Progenitor cell of endocrine pancreas (in vitro differentiated cells): ENCODE measurements at places on chromosomes 6 and 20. TPM values are rescaled to one million over a fixed set of nuclear protein-coding genes. Genes with fewer than 3 reads are reported as not detected.

The MYH7B gene
- total RNA-seq, result 0.98 and 1.2 TPM in 2 replicates

The RRAGD gene
- 8.0 and 11.4 TPM in 2 replicates for total RNA-seq

The HLA-DQB1 gene
- total RNA-seq, result 6.1 TPM in 2 replicates

The FRS3 gene
- total RNA-seq, result 6.3 and 7.6 TPM in 2 replicates

The ATXN1 gene
- total RNA-seq, result 35.8 and 37.5 TPM in 2 replicates

The F13A1 gene
- total RNA-seq, result 0.24 and 0.31 TPM in 2 replicates

The DAAM2 gene
- total RNA-seq, result 6.3 and 6.6 TPM in 2 replicates

The MAFB gene
- 5.9 and 6.1 TPM in 2 replicates for total RNA-seq

The KCNK16 gene
- total RNA-seq, result 32.9 and 35.2 TPM in 2 replicates

The LZTS3 gene
- 47.8 and 48.7 TPM in 2 replicates for total RNA-seq

The CLPSL1 gene
- total RNA-seq, result not detected in 2 replicates

The IYD gene
- 0.22 and 0.38 TPM in 2 replicates for total RNA-seq

The SNX21 gene
- 12.2 and 13.1 TPM in 2 replicates for total RNA-seq

The GSTA1 gene
- 25.8 and 26.8 TPM in 2 replicates for total RNA-seq

The TPD52L2 gene
- total RNA-seq, result 85.0 and 88.1 TPM in 2 replicates

The BPIFB1 gene
- total RNA-seq, result not detected in 2 replicates

The SIGLEC1 gene
- not detected in 2 replicates for total RNA-seq

The C20orf204 gene
- total RNA-seq, result 3.3 and 3.4 TPM in 2 replicates

The NKAPL gene
- total RNA-seq, result 0.24 TPM in 1 of 2 replicates, not detected in the other

The MYB gene
- 4.6 and 5.6 TPM in 2 replicates for total RNA-seq

The GNAS-AS1 gene
- 4.3 and 4.4 TPM in 2 replicates for total RNA-seq

The PPIL6 gene
- total RNA-seq, result 7.0 and 7.9 TPM in 2 replicates
